Neural progenitor cell (in vitro differentiated cells): ENCODE measurements at places on chromosomes 7 and 10.
A peak's percentile ranks its signal among the peaks of the same experiment; 100 is the strongest.

- DNase-seq: peak; percentile 63
These were observed 18.0 kb downstream of the CAMK2B start for GRCh38 chr7:44307301-44307900.

- DNase-seq: peak; percentile 59
These were observed 24.4 kb upstream of the ASAH2 start for GRCh38 chr10:50275650-50276235.

GRCh38 chr10:11074536-11075267 lies 57.0 kb downstream of the CELF2 start:
- DNase-seq: no peak

- DNase-seq: peak; percentile 90
These were observed 10.9 kb upstream of the RSU1 start for GRCh38 chr10:16828114-16828568.

- no peak for DNase-seq
These were observed 49.9 kb upstream of the CD36 start for GRCh38 chr7:80588591-80588990.

- no peak for DNase-seq
These were observed 151.5 kb downstream of the DNAJB6 start for GRCh38 chr7:157488281-157488680.

- DNase-seq: peak; percentile 31
These were observed 257.1 kb downstream of the GLI3 start for GRCh38 chr7:41979834-41980307.

DNA sequence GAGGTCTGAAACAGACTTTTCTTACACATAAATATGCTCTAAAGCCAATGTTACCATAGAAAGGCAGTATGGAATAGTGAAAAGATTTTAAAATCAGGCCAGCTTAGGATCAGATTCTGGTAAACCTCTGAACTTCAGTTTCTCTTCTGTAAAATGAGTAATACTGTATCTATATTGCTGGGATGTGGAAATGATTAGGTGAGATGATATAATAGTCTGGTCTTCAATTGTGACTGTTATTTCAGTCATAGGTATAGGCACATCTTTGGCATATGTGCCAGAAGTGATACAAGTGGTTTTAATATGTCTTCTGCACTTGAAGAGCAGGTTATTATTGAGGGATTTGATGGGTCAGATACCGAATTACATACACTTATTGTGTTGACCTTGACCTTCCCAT lies 7.2 kb downstream of the ZNF277 start:
- DNase-seq: no peak

- DNase-seq: no peak
These were observed 1035.9 kb upstream of the AUTS2 start for GRCh38 chr7:68562323-68562899.

DNA sequence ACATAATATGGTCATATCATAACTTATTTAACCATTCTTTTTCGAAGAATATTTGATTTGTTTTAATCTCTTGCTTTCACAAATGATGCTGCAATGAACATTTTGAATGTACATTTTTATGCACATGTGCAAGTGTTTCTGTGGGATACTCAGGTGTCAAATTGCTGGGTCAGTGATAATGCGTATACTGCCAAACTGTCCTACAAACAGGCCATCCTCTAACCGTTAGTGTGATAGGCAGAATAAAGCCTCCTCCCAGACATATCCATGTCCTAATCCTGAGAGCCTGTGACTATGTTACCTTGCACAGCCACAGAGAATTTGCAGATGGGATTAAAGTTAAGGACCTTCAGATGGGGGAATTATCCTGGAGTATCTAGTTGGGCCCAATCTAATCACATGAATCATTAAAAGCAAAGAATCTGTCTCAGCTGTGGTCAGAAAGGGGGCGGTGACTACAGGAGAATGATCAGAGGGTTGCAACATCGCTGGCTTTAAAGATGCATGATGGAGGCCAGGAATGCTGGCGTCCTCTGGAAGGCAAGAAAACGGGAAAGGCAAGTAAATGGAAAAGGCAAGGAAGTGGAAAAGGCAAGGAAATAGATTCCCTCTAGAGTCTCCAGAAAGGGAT lies 46.7 kb downstream of the FZD1 start:
- peak; percentile 37 for DNase-seq

DNA sequence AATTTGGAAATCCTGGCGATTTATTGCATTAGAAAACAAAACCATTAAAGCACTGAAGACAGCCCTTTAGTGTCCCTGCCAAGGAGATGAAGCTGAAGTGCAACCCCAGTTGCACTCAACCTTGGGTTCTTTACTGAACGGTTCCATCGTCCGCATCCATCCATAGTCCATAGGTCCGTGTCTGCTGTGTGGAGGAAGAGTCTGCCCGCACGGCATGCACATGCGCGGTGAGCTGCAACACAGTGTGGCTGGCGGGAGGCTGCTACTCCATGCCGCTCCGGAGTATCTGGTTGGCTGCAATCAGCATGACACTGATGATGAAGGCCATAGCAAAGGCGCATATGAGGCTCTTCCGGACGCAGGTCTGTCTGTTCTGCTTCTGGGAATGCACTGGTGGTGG lies 624.6 kb downstream of the CALN1 start:
- peak; percentile 54 for DNase-seq

- peak; percentile 46 for DNase-seq
These were observed 237.6 kb downstream of the KCNMA1 start for GRCh38 chr10:77400033-77400432.

- DNase-seq: no peak
These were observed 286.4 kb downstream of the ARHGAP12 start for GRCh38 chr10:31642281-31642680.

DNA sequence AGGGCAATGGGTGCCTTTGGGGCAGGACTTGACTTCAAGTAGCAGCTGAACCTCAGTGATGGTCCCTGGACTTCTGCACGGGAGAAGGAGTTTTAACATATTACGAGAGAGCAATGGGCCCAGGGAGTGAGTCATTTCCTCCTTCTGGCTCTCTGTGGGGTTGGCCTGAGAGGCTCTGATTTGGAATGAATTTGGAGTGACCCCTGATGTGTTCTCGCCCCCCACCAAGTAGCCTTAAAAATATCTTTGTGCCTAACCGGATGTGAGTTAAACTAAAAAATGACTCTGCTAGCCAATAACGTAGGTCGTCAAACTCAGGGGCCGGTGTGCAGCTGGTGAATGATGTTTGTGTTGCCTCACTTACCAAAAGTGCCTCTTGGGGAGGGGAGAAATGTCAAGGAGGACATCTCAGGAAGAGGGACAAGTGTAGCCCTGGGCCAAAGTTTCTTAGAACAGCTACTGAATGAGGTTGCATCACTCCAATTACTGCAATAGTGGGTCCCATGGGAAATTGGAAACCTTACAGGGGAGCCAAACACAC lies 656.6 kb downstream of the INHBA start:
- no peak for DNase-seq

GRCh38 chr10:112137154-112137987 lies 46.2 kb downstream of the GPAM start:
- DNase-seq: peak; percentile 89

DNA sequence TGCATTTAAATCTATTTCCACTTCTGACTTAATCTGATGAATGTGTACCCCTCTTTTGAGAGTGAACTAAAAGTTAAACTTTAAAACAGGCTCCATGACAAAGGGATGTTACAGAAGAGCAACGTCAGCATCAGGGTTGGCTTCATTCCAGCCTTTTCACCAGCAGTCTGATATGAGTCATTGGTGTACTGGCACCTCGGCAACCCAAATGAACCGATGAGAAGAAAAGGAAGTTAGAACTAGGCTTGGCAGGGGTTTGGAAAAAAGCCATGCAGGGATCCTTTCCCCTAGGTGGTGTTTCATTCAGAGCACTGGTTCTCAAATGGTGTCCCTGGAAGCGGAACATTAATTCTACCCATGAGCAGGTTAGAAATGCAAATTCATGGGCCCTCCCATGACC lies 53.6 kb downstream of the SEC61G start:
- DNase-seq: no peak

GRCh38 chr7:80243425-80243824 lies 108.8 kb downstream of the GNAI1 start:
- no peak for DNase-seq

DNA sequence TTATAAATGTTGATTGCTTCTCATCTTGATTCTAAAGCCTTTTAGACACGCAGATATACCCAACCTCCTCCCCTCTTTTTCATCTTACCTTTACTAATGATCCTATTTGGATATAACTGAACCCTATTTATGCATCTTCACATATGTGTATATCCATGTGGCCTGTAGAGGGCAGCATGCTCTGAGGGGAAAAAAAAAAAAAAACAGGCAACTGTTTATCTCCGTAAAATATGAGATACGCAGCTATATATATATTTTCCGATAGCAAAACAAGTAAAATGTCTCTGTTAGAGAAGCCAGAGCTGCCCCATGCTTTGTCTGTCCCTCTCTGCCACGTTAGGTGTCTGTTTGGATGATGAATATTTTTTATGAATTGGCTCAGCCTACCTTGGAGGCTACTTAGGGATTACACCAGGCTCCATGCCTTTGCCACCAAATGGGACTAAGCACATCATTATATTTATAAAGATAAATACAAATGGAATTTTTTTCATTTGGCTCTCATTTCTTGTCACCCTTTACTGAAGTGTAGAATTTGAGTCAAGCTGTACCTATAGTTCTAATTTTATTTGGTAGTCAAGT lies 174.8 kb upstream of the FZD1 start:
- peak; percentile 48 for DNase-seq

- no peak for DNase-seq
These were observed 23.0 kb downstream of the ASB4 start for GRCh38 chr7:95508780-95509179.

DNA sequence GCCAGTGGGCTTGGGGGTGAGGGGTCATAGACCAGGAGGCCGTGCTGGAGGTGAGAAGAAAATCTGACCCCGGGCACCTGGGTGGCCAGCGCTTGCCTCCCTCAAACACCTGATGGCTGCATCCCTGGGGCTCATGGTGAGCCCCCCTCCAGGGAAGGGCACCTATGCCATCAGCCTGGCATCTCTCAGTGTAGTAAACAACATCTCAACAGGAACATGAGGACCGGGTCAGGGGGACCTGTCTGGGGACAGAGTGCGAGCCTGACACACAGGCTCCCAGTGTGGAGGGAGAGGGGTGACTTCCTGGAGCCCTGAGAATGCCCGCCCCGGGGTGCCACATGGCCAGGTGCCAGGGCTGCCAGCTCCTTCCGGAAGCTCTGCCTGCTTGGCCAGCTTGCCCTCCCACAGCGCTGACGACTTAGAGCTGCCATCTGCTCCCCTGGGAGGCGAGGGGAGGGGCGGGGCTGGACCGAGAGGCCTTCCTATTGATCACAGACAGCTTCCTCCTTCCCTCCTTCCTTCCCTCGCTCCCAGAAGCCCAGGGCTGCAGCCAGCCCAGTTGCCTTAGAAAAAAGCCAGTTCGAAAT lies 12.3 kb downstream of the STX1A start:
- DNase-seq: no peak

- DNase-seq: peak; percentile 48
These were observed 586.5 kb upstream of the IGFBP3 start for GRCh38 chr7:46507560-46507959.

GRCh38 chr7:90210475-90210874 lies 1.1 kb upstream of the STEAP2 start:
- DNase-seq: no peak

DNA sequence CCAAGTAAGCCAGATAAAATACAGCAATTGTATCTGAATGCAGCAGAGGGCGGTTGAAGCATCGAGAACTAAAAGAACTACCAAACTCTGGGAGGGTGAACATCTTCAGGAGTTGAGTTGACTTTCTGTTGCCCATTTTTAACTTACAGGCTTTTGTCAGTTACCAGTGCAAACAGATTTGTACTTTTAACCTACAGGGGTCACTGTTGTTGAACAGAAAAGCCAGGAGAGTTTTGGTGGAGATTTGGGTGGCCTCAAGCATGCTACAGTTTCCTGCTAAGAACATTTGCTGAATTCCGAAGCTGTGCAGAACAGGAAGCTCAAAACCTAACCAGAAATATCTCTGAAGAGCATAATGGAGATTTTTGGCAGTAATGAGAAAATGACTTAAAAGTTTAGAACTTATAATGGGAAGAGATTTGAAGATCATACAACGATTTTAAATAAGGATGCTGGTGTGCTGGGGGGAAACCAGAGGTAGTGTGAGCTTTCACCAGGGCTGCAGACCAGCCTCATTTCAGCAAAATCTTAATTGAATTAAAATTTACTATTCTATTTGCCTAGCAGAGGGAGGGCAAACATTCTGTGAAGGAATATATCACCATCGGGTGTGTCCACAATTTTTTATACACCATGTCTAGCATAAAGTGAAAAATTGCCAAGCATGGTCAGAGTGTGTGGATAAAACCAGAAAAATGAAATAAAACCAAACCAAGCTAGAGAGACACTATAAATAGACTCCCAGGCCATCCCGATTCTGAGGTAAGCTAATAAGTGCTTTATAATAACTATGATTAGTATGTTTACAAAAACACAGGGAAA lies 208.6 kb upstream of the CCDC6 start:
- DNase-seq: peak; percentile 74

GRCh38 chr10:91632671-91633550 lies at the start of gene PPP1R3C:
Gene PPP1R3C, minus strand, starts transcription at chr10:91633071. Its CDS starts 102 bp downstream, at chr10:91632969.
- DNase-seq: peak; percentile 87

GRCh38 chr7:74544706-74545469 lies 91.2 kb downstream of the GTF2IRD1 start:
- peak; percentile 82 for DNase-seq

DNA sequence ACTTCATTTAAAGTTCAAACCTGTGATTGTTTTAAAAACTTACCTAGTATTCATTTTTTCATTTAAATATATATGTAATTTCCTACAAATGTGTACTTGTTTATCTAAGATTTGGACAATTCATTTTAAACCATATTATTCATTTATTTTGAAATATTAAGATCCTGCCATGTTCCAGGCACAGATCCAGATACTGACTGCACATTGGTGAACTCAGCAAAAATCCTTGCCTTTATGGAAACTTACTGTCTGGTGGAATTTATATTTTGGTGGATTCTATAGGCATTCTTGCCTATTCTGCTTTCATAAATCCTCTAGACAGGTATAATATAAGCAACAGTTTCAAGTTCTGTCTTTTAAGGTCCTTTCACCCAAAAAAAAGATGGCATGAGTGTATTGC lies 48.3 kb upstream of the RPA3 start:
- no peak for DNase-seq

DNA sequence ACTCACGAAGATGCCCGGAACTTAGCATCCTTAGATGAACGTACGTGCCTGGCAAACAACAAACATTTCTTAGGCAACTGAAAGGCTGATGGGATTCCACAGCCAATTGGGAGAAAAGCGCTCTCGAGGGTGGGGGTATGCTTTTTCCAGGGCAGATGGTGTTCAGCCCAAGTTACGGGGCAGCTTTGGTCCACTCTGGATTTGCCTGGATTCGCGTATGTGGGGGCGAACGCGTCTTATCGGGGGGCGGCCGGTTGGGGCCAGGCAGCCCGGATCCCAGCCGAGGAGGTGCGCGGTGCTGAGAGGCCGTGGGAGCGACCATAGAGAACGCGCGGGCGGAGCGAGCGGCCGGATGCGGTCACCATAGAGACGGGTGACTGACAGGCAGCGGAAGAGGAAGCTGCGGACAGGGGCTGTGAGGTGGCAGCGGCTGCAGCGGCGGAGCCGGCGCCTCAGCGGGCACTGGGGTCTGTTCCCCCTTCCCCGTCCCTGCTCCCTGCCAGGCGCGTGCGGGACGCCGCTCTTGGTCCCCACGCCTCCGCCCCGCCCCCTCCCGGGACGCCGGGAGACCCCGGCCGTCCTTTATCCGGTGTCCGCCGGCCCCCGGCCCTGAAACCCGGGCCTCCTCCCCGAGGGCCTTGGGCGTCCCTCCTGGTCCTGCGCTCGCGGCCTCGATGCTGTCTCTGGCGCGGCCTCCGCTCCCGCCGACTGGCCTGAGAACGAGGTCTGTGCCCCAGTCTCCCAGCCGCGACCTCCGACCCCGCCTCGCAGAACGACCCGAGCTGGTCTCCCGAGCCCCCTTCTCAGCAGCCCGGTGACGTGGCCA lies at the start of gene CHPF2:
Gene CHPF2 (plus strand): TSS at position 393 of the 826 bp plus-strand sequence. CDS start 1,529 bp downstream, outside the sequence.
- DNase-seq: peak; percentile 92

GRCh38 chr10:67990093-67990492 lies 85.0 kb downstream of the HERC4 start:
- no peak for DNase-seq
